AG09309 (cell line): ENCODE measurements at places on chromosomes 4 and X.
A peak's percentile ranks its signal among the peaks of the same experiment; 100 is the strongest.

DNA sequence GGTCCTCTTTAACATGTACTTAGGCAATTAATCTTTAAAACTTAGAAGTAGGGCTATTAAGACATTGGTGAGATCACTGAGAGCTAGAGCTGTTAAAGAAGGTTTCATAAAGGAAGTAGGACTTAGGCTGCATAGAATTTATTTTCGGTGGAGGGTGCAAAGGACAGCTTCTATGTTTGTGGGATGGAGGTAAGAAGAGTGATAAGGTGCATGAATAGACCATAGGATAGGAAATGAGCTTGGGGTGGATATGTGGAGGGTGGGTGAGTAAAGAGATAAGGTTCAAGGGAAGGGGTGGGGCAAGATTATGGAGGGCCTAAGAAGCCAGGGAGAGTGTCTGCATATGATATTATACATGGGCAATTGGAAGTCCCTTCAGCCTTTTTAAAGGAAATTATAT is 15.9 kb downstream of the RTL9 start:
- DNase-seq: no peak

GRCh38 chr4:78638337-78639172 is 87.0 kb downstream of the ANXA3 start:
- no peak for DNase-seq

DNA sequence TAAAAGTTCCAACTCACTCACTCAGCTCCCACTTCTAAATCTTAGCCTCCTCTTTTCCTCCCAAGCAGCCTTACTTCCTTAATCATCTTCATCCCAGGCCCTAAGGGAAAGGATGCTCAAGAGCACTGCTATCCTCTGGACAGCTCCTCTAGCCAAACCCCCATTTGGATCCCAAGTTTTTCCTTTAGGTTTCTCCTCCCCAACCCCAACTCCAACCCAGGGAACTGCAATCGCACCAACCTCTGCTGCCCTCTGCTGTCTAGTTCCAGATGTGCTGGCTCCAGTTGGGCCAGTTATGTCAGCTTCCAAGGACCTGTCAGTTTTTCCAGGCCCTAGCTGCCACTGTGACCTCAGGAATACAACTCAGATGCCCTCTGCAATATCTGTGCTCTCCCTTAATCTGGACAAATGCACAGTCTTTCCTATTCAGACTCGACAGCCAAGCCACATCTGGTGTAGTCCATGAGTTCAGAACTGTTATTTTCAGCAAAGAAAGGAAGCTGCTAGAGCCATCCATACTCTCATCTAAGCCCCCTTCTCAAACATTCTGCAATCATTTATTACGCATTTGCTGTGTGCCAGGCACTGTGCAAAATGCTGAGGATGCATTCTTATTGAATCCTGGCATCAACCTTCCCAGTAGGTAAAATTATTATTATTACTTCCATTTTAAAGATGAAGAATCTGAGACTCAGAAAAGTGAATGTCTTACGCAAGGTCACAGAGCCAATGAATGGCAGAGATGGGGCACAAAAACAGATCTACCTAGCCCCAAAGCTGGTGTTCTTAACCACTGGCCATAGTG is 12.3 kb upstream of the XPNPEP2 start:
- DNase-seq: no peak

GRCh38 chrX:86028681-86029080 is 18.7 kb downstream of the CHM start:
- no peak for DNase-seq

DNA sequence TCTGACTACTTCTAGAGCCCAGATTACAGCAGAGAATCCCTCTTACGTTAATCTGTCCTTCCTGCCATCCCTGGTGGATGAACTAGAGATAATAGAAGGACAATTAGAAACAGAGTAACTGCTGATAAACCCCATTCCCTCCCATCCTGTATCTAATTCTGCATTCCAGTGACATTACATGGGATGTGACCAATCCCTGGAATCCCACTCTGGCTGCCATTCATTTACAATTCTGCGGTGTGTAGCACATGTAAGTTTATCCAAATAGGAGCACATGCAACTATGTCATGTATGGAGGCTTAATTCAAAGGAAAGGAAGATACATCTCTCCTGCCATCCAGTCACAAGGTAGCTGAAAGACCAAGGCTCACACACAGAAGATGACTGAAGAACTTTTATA is 339.5 kb downstream of the GPAT3 start:
- no peak for DNase-seq

- no peak for DNase-seq
Observed at GRCh38 chrX:105567082-105567481, 255.3 kb upstream of the NRK start.

GRCh38 chr4:6395466-6396228 is 76.8 kb downstream of the PPP2R2C start:
- DNase-seq: no peak

GRCh38 chr4:177371461-177371860 is 61.8 kb downstream of the NEIL3 start:
- DNase-seq: no peak

DNA sequence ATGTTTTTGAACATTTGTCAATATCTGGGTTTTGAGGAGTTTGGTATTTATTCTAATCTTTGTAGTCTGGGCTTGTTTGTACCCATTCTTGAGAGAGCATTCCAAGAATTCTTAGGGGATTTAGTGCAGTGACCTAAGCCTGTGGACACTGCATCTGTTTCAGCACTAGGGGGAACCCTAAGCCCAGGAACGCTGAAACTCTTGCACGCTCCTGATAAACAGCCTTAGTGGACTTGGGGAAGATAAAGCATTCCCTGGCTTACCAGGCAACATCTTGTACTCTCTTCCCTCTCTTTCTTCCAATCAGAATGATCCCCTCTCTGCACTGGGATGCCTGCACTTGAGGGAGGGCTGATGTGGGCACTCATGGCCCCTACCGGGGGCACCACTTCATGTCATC is 654.9 kb upstream of the HTR2C start:
- DNase-seq: peak; percentile 10

DNA sequence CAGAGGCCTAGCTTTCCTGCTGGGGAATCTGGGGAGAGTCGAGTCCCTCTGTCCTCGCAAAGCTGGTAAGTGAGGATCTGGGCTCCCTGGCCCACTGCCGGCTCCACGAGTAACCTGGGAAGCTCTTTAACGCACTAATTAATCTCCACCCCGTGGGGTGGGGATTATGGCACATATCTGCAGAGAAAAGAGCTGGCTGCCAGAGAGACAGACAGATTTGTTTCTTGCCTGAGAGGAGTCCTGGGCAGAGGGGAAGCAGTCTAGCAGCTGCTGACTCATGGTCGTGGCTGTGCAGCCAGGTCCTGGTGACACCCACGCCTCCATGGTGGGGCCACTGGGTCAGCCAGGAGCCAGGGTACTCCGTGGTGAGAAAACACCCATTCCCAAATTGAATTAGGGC is 14.0 kb downstream of the SORCS2 start:
- DNase-seq: no peak

- no peak for DNase-seq
Observed at GRCh38 chrX:71095981-71096759, 519 bp downstream of the FOXO4 start.

DNA sequence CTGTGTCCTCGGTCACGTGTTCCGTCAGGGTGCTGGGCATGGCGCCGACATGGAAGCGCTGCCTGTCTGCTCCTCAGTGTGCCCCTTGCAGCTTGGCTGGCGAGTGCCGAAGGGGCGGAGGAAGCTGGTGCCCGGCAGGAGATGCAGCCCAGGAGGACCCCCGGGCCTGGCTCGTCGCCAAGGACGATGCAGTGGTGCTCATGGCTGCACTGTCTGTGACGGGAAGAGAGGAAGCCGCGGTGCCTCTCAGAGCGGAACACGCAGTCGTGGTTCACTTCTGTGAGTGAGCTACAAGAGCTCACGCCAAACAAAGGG is 38.1 kb downstream of the FGFRL1 start:
- no peak for DNase-seq
